Mucosa of descending colon (tissue), 3 donors: ENCODE measurements at places on chromosomes 7 and 10.

DNA sequence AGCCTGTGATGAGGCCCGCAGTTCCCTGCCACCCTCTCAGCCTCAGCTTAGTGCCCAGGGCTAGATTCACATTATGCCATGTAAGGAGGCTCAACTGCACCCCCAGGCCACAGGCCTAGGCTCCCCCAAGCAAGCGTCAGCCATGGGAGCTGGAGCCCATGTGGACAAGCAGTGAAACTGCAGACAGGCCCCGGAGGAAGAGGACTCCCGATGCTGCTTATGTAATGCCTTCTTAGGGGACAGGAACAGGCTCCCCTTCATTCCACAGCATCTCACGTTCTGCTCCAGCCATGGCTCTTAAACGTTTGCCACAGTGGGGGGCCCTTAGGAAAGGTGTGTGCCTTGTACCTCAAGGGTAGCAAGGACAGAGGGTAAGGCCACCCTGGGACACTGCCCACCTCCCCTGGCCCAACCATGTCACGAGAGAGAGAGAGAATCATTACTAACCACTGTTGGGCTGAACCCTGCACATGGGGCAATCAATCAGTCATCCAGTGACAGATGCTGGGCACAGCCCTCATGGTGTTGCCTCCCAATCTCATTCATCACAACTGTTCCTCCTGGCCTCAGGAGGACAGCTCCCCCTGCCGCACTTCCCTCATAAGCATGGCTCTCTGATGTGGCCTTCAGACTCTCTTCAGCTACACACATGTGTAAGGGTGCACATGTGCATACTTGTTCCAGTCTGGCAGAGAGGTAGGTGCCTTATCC, 263.0 kb downstream of the GRID1 start:
- no peak for DNase-seq

DNA sequence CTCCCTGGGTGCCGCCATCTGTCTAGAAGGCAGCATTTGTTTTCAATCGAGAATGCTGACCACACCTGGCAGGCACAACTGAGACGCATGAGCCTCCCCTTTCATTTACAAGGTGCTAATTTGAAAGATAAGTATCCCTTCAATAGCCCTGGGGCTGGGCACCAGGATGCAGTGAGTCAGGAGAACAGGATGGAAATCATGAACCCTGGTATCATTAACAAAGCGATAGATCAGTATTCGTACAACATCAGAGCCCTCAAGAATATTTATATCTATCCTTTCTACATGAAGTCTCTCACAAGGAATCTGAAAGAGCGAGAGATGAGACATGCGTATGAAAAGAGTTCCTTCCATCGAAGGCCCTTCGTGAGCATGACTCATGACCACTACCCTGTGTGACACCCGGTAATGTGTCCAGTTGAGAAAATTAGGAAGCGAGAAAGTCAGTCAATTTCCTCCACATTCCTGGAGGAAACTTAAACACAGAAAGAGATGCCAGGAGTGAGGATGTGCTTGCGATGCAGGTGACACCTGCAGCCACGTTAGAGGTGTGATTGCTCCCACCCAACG, 123.1 kb upstream of the PITRM1 start:
- DNase-seq: no peak

DNA sequence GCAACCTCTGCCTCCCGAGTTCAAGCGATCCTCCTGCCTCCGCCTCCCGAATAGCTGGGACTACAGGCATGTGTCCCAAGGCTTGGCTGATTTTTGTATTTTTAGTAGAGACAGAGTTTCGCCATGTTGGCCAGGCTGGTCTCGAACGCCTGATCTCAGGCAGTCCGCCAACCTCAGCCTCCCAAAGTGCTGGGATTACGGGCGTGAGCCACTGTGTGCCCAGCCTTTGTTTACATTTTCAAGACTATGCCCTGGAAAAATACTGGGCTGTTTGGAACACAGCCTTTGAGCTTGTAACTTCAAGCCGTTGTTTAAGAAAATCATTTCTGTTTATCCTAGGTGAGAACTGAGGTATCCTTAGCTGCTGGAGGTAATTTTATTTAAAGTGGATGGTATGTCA, 1.9 kb downstream of the ZKSCAN1 start:
- peak; percentile 77 for DNase-seq

DNA sequence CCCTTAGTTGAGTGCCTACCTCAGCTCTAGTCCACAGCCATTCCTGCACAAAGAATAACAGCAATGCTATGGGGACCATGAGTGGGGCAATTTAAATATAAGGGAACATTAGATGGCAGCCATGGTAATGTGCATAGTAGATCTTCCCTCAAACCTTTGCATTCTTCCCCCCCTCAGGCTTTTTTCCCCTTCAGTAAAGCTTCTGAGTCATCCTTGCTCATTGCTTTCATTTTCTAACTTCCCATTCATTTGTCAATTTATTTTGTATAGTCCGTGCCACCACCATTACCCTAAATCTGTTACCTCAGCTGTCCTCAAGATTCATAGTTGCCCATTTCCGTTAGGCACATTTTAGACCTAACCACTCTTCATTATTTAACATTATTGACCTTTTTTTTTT, 10.7 kb downstream of the HECTD2 start:
- DNase-seq: no peak

- no peak for DNase-seq
Measured at GRCh38 chr7:2109936-2110609, 122.7 kb downstream of the MAD1L1 start.

DNA sequence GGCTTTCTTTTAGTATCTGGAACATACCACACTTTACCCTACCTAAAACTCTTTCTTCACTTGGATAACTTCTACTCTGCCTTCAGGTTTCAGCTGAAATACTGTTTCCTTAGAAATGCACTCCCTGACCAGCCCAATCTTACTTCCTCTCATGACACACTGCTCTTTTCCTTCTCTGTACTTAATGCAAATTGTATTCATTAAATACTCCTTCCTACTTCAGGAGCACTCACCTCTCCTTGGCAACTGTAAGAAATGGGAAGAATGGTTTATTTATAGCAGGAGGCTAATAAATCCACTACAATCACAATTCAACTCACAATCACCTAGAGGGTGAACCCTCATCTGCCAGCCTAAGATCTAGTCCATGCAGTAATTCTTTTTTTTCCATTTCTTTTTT, 15.2 kb downstream of the ZCWPW1 start:
- DNase-seq: no peak

DNA sequence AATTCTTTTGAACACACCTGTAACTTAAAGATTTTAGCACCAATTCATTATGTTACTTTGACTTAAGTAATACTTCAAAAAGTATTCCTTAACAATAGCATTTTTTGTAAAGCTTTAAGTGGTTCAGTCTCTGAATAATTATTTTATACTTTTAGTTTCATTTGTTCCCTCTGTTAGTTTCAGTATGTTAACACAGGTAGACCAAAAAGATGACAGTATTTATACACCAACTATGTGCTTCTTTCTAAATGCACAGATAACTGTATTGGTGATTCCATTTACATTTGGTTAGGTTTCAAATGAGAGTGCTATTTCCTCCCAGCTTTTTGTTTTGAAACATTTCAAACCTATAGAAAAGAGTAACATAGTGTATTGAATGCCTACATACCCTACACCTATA, 14.0 kb downstream of the RALA start:
- DNase-seq: no peak

GRCh38 chr7:66910789-66911188, 10.2 kb upstream of the TMEM248 start:
- no peak for DNase-seq

GRCh38 chr7:27453702-27454405, 208.8 kb downstream of the HIBADH start:
- no peak for DNase-seq

DNA sequence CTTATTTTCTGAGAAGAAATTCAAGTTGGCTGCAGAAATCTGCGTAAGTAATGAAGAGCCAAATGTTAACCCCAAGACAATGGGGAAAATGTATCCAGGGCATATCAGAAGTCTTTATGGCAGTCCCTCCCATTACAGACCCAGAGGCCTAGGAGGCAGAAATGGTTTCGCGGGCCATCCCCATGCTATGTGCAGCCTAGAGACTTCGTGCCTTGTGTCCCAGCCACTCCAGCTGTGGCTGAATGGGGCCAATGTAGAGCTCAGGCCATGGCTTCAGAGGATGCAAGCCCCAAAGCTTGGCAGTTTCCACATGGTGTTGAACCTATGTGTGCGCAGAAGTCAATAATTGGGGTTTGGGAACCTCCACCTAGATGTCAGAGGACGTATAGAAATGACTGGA, 131.9 kb downstream of the GPR37 start:
- DNase-seq: no peak

GRCh38 chr10:69418052-69418752, 1.5 kb upstream of the TACR2 start:
- DNase-seq: no peak

- no peak for DNase-seq
Measured at GRCh38 chr10:49690698-49691356, 11.4 kb downstream of the C10orf53 start.

DNA sequence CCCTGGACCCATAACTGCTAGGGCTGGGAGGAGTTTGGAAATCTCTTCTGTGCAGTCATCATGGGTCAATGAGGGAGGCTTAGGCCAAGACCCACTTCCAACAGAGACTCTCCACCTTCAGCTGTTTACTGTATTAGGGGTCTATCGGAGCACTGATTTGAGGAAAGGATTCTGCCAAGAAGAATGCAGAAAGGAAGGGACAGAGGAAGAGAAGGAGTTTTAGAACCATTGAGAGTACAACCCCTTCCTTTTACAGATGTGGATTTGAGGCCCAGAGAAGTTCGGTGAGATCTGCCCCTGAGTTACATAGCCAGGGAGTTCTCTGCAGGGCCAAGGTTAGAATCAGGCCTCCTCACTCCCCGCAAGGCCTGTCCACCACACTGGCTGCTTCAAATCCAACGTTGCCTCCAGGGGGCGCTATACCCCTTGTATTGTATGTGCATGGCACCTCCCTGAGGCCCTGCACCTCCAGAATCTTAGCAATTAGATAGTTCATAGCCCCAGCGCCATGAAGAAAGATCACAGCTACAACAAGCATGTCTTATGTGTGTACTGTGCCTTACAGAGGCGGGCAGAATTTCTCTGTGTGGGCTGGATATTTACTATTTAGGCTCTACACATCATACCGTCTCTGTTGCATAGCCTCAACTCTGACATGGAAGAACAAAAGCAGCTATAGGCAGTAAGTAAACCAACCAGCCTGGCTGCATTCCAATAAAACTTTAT, 246.8 kb downstream of the SKIDA1 start:
- DNase-seq: peak; percentile 88

- DNase-seq: no peak
Measured at GRCh38 chr10:121851786-121852185, 76.0 kb downstream of the ATE1 start.

GRCh38 chr10:50395271-50395670, 144.0 kb upstream of the ASAH2 start:
- DNase-seq: no peak

DNA sequence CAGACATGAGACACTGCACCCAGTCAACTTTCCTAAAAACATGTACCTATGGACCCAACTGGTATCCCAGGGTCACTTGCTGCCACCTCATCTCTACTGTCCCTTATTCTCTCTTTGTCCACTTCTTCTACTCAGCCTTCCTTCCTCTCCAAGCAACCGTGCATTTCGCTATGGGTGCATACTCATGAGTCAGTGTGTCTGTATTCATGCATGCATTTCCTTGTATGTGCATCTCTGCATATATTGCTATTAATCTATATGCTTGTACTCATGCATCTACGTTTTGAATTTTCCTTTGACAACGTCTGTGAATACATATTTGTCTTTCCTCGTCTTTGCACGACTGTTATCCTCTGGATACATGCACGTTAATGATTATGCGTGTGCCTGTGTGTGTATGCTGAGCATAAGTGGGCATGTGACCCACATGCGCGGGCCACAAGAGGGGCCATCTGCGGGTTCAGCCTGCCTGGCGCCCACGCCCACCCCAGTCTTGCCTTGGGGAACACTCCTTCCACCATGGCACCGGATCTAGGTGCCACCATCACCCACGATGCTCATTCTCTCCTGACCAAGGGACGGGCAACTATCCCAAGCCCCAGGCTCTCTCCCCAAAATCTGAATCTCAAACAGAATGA, 23.3 kb downstream of the KIAA1549 start:
- no peak for DNase-seq

DNA sequence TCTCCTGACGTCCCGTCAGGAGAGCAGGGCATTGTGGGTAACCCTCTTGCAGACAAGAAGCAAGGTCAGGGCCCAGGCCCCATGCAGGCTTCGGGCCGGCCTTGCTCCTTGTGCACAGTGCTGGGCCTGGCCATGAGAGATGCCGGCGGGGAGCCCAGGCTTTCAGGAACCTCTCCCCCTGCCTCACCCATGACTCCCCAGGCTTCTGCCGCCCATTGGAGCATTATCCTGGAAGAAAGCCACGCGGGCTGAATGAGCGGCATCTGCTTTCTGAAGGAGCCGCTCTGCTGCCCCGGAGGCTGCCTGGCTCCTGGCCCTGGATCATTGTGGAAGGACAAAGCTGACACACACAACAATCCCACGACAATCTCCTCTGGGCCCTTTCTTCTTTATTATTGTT, 233.5 kb downstream of the TCF7L2 start:
- no peak for DNase-seq

DNA sequence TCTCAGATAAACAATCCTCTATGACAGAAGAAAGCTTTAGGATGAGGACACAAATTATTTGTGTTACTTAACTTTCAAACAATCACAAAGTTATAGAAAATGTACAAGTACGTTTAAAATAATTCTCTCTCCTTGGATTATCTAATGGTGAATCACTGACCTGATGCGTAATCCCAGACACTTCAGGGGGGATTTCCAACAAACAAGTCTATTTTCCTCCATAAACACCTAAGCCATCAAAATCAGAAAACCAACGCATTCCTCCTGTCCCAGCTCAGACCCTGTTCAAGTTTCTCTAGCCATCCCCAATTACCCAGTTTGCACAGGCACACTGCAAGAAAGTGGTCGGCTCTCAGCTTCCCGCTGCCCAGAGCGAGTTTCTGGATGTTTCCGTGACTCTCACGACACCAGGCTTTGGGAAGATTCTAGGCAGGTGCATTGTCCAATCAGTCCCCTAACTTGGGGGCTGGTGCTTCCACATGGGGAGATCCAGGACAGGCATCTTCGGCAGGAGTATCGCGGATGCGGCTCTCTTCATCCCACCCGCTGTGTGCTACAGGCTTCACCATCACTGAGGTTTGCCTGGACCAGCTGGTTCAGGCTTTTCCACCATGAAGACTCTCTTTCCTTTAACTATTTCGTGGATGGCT, 200.0 kb downstream of the ZMYND11 start:
- DNase-seq: no peak

GRCh38 chr7:140656548-140657515, 15.9 kb upstream of the ADCK2 start:
- DNase-seq: peak; percentile 74

GRCh38 chr10:500876-501275, 188.6 kb downstream of the DIP2C start:
- no peak for DNase-seq

- DNase-seq: peak; percentile 93
Measured at GRCh38 chr7:128409596-128410450, at the start of gene IMPDH1. TSS of gene IMPDH1 (minus strand) at chr7:128409982. CDS start at chr7:128409901, 81 bp downstream.
